ENCODE measurements at places on chromosomes 6 and 20.
A peak's percentile ranks its signal among the peaks of the same experiment; 100 is the strongest.

- no peak for DNase-seq
Observed at GRCh38 chr6:52106994-52107393, 19.6 kb upstream of the PKHD1 start.

- DNase-seq = no peak
Observed at GRCh38 chr6:28353981-28354676, 4.4 kb downstream of the ZKSCAN3 start.

- DNase-seq = no peak
Observed at GRCh38 chr6:170344631-170345576, 38.3 kb downstream of the FAM120B start.

DNA sequence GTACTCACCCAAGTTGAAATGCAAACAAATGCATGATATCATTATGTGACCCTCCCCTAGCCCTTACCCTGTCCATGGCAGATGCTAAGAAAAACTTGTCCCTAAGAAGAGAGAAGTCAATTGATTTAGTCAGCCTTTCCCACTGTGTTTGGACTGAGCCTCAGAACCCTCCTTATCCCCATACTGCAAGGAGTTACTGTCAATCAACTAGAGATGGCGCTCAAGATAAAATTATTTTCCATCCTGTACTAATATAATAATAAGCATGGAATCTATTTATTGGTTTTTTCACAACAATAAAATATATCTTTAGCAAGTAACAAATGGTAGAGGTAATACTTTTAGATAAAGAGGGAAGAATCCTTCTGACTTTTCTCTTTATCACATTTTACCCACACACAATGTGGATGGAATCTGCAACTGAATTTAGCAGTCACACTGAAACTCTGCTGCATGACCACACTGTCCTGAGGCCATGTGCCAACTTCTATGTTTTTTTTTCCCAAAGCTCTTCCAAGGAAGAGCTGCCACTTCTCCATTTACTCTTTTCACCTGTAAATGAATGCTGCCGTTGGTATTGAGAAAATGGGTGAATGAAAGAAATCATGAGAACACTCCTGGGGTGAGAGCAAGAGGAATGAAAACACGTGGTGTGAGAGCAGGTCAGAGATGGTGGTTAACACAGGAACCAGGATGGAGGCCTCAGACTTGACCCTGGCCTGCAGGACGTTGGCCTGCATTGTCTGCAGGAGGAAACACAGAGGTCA is 10.5 kb downstream of the NT5E start:
- DNase-seq = no peak

DNA sequence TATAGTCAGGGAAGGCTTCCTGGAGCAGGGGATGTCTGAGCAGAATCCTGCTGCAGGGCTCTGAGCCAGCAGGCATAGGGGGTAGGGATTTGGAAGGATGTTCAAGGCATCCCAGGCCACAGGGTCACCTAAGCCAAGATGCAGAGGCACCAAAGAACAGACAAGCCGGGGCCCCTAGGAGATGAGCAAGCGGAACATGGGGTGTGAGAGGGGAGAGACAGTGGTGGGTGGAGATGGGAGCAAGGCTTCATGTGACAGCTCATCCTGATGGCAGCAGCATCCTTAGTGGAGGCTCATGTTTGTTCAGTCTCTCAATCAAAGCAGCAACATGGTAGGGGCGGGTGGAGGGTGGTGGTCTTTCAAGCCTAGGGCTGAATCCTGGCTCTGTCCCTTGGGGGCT is 29.8 kb upstream of the TCP11 start:
- no peak for DNase-seq

GRCh38 chr6:151772446-151772845 is 35.0 kb upstream of the ESR1 start:
- no peak for DNase-seq

DNA sequence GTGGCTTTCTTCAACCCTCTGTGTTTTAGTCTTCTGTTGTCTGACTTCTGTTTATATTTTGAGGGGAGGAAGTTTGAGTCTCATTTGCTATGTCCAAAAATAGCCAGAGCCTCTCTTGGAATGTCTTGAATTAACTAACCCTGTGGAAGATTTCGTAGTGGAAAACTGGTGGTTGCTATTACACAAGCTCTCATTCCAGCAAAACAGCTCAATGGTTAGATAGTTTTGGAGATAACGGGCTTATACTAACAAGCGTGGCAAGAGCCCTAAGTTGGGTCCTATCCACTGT is 1.6 kb downstream of the CCN2 start:
- no peak for DNase-seq

DNA sequence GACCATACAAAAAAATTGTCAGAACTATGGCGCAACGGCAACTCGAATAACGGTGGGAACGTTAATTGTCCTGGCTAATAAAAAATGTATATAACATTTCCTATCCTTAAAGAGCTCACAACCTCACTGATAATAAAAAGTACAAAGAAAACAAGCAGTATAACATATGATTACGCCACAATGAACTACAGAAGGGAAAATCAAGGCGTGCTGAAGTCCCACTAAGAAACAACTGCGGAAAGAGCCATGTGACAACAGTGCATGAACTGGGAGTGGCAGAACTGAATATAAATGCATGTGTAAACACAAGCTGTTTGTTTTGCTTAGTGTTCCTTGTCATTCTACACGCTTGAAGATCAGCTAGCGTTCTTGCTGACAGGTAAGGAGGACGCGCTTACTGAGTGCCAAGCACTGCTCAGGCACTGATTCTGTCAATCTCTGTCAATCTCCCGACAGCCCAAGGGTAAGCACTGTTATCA is 466 bp upstream of the PSMB1 start:
- DNase-seq = peak; percentile 36

- no peak for DNase-seq
Observed at GRCh38 chr6:152146385-152146784, 338.9 kb downstream of the ESR1 start.

- DNase-seq = peak; percentile 65
Observed at GRCh38 chr20:25281541-25281991, 33.7 kb downstream of the PYGB start.

DNA sequence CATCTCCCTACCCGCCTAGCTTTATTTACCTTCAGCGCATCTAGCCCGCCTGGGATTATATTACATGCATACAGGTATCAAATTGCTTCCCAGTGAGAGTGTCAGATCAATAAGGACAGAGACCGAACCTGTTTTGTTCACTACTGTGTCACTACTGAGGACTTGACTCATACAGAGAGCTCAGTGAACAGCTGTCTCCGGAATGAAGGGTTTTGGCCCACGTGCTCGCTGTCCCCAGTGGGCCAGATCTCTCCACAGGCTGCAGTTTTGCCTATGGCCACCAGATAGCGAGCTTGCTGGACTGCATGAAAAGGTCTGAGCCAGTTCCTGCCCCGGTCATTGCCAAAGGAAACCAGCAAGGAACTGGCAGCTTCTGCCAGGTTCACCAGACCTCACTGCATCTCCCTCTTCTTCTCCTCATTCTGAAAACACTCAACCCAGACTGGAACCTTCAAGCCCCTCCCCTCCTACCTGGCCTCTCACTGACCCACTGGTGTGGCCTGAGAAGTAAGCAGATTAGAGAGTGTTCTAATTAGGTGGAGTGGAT is 150.8 kb downstream of the ZMYND8 start:
- peak; percentile 36 for DNase-seq

- no peak for DNase-seq
Observed at GRCh38 chr6:22082218-22082617, 214.6 kb downstream of the PRL start.

GRCh38 chr6:143396497-143397226 is 53.8 kb downstream of the ADAT2 start:
- DNase-seq = no peak

GRCh38 chr6:169669889-169670288 is 31.9 kb downstream of the WDR27 start:
- DNase-seq = no peak

DNA sequence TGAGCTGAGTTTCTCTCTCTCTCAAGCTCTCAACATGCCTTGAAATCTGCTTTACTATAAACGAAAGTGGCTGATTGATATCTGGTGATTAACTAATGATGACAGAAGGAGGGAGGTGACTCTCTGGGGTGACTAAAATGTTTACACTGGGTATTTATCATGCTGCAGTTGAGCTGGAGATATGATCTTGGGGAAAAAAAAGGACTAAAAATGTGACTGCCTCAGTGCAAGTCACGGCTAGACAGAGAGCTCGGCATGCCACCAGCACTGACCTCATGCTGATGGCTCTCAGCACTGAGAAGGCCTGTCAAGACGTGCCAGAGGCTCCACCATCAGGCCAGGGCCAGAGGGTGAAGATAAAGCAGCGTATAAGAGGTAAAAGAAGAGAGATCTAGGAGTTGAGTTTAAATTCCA is 103.1 kb upstream of the SPACA1 start:
- DNase-seq = no peak

DNA sequence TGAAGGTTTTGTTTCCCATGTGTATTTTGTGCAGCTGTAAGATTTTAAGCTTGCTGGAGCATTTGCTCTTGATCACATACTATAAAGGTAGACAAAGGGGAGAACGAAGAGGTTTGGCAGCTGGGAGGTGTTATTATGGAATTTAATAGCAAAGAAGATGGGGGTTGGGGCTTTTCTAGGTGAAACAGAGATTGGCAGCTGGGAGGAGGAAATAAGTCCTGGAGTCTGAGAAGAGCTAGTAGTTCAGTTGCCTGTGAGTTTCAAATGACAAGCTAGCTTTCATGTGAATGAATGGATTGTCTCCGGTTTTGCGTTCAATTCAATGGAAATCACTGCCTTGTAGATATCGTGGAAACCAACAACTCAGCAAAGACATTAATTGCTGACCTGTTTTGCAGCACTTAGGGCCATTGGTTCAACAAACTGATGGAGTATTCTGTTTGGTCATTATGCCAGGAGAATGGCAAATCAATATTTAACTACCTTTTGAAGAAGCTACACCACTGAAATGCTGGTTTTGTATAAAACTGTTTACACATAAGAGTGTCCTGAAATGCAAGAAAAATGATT is 38.1 kb upstream of the FLRT3 start:
- no peak for DNase-seq

DNA sequence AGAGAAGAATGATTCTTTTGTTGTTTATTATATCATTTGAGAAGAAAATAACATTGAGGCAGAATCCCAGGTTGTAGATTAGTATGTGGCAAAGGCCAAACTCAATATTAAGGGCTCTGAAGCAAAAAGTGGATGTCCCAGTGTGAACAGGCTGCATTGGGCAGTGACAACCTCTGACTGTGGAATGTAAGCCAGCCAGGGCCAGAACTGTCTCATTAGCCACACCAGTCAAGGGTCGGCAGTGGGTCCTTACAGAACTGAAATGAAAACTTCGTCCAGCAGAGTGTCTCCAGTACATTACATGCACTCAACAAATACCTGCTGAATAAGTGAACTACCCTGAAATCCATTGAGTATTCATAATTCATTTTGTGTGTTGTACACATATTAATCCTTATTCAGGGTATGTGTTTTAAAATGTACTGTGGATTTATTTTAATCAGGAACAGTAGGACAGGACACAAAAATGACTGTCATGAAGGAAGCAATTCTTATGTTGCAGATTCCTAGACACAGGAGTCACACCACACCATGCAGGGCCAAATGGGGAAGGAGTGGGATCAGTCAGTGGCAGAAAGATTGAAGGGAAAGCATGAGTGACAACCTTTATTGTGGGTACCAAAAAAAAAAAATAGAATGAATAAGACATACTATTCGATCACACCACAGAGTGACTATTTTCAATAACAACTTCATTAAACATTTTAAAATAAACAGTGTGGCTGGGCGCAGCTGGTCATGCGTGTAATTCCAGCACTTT is 64.9 kb upstream of the UTRN start:
- no peak for DNase-seq

- no peak for DNase-seq
Observed at GRCh38 chr20:37922016-37922415, 19.1 kb downstream of the VSTM2L start.

GRCh38 chr6:160978141-160978901 is 13.2 kb upstream of the MAP3K4 start:
- no peak for DNase-seq

GRCh38 chr20:35947489-35947888 is 6.8 kb downstream of the SCAND1 start:
- DNase-seq = peak; percentile 57

DNA sequence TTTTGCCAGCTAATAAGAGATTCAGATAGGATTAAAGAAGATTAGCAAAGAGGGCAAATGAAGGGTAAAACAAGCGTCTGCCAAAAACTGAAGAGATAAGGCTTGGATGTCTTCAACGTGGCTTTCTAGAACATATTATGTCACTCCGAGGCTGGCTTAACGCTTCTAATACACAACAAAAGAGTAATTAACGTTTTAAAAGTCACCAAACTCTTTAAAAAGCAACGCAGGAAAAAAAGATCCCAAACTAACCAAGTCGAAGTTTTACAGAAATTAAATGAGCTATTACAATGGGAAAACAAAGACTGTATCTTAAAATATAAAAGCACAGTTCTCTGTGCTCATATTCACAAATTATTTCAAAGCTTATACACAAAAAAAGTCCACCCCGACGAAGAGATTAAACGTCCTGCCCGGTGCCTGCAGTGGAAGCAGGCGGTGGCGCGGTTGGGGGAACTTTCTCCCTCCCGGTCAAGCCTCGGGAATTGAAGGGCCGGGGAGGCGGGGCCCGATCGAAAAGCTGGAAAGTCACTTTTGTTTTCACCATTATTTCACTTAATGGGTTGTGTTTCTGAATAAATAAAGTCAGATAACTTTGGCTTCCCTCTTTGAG is 1.2 kb downstream of the MAK start:
- peak; percentile 12 for DNase-seq

DNA sequence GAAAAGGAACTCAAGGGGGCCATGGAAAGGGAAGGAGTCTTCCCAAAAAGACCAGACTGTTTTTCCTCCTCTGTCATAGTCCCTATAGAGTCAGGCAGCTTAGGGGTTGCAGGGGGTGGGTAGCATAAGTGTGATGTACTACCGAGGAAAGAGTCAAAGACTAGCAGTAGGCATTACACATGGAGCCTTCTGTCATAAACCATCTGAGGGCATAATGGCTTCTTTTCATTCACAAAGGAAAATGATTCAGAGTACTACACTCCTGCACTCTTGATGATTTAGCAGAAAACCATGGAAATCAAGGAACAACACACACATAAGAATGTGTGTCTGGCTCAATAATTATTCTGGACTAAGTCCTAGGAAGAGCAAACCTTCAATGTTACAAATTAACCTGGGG is 14.9 kb downstream of the PLN start:
- DNase-seq = no peak

DNA sequence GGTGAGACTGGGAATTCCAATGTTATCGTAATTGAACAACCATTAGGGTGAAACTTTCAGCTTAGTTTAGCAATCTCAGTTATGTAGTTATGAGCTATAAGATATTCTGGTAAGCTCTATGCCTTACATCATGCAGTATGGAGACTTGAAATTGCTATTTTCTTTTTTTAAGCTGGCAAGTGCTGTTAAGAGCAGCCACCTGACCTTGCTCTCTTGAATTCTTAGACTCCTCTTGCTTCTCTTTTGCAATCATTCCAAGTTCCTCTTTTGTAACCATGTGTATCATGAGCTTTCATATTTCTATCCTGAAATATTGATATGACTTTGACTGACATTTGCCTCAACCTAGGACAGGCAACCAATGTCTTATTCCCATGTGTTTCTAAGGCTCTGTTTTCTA is 446.3 kb upstream of the SLC35B3 start:
- DNase-seq = no peak
